ENCODE measurements at places on chromosomes 3 and 15. TPM values are rescaled to one million over a fixed set of nuclear protein-coding genes. Genes with fewer than 3 reads are reported as not detected.

The LHFPL4 gene
- not detected for total RNA-seq

The LARP6 gene
- total RNA-seq = not detected

The KCNMB3 gene
- total RNA-seq = 1.4 TPM

The GOLGA6B gene
- total RNA-seq = not detected

The GOLGA8T gene
- 0.47 TPM for total RNA-seq

The MKRN2OS gene
- total RNA-seq = not detected

The AQP9 gene
- not detected for total RNA-seq

The UPK1B gene
- not detected for total RNA-seq

The CKMT1B gene
- total RNA-seq = 0.40 TPM

The GOLGA8S gene
- 0.73 TPM for total RNA-seq

The DUOX1 gene
- total RNA-seq = 0.07 TPM

The IMPG2 gene
- total RNA-seq = 0.23 TPM

The MYLK gene
- total RNA-seq = 0.50 TPM

The EPHA3 gene
- not detected for total RNA-seq
